ENCODE measurements at places on chromosomes 2 and 18.

- peak; percentile 64 for DNase-seq
These were observed 42.0 kb downstream of the MCFD2 start for GRCh38 chr2:46873604-46874068.

GRCh38 chr2:38281095-38281742 is 95.9 kb downstream of the ATL2 start:
- DNase-seq: no peak

GRCh38 chr2:57434972-57435371 is 611.6 kb upstream of the VRK2 start:
- no peak for DNase-seq

DNA sequence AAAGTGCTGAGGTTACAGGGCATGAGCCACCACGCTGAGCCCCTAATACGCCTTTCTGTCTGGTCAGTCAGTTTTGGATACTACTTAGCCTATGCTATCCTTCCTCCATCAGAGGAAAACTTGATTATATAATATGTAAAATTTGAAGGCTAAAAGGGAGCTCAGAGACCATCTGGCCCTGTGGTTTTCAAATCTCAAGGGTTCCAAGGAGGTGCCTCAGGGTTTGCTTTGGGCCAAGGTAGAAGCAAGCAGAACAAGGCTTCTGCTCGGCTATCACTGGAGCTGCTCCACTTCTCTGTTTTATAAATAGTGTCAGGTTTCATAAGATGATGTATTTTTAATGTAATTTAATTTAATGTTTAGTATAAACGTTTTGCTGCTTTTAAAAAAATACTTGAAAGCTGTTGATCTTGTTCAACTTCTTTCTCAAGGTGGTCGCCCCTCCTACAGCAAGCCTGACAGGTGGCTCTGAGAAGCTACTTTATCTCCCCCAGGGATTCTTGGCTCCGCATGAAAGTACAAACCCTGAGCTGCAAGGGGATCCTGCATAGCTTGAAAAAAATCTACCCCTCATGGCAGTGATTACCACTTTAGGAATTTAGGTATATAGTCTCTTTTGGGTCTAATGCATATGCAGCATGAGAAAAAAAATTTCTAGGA is 290.3 kb downstream of the CNTNAP5 start:
- no peak for DNase-seq

DNA sequence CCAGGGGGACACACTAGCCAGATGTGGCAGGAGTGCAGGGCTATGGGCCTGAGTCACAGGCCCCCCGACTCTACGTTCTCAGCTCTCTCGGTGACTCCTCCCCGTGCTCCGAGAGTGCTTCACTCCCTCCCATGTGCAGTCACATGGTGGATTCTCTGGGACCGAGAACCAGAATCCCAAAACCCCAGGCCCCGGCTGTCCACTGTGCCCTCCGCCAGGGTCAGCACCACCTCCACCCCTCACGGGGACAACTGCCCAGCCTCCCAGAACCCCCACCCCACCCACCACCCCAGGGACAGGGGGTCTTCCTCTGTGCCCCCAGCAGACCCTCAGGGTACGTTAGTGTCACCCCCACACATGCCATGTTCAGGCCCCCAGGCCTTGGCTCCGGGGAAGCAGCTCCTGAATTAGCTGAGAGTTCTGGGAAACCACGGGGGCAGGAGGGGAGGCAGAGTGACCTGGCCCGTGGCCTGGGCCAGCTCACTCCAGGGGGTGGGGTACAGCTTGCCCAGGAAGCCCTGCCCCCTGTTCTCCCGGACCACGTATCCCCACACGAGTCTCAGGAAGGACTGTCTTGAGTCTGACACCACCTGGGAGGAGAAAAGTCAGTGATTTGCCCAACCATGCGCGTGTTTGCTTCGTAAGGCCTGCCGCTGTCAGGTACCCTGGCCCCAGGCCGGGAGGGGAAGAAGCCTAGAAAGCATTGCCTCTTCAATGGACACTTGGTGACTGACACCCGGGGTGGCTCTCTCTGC is 4.4 kb downstream of the RAMP1 start:
- DNase-seq: no peak

DNA sequence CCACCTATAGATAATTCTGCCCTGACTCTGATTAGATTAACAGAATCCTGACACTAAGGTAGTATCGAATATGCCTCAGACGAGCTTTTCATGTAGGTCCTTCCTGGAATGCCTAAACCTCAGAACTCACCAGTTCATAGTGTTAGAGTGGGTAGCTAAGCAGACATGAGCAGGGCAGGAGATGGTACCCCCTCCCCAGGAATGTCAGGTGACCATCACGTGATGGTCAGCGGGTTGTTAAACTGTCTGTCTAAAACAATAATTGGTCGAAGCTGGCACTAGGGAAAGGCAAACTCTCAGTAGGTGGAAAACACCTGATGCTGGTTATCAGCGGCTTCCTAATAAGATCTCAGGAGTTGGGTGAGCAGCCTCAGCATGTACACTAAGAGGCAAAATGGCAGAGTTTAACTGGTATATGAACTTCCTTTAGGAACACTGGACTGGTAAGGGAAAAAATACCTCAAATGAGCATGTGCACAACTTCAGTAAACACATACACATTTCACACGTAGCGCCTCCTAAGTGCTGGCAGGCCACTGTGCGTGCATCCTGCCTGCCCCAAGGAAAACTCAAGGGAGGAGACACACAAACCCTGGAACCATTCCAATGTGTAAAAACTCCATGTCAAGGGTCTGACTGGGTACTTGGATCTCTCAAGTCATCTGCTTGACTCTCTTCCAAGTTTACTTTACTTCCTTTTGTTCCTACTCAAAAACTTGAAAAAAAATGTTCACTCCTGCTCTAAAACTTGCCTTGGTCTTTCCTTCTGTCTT is 339.5 kb downstream of the GULP1 start:
- DNase-seq: no peak

All from GDM1 (cell line).